Stimulated activated CD4-positive, alpha-beta T cell treated with anti-CD3 and anti-CD28 coated beads, Interleukin-15, amount 100 ng/mL, for 1 hour (primary cell): ENCODE measurements at places on chromosomes 3 and 15.
A peak's percentile ranks its signal among the peaks of the same experiment; 100 is the strongest.

DNA sequence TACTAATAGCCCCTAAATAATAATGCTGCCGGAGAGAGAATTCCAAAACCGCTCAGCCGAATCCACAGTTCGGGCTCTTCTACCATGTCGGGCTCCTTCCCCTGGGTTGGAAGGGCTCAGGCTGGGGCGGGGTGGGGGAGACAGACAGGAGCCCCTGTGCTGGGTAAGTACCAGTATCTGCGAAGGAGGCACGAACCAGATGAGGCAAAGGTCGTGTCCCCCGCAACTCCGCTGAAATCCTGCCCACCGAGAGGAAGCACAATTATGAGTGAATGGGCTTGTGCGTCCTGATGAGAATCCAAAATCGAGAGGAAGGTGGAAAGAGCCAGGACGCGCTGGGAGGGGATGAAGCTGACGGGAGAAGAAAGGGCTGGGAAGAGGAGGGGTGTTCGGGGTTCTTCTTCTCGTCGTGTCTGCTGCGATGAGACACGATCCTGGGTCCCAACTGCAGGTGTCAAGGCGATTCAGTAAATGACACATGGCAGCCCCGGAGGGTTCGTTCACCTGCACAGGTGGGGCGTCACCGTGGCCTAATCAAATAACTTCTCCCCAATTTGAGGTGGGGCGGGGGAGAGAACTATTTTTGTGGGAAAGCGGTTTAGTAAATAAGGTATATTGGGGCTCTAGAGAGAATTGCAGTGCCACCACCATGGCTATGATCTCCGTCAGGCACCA is 707 bp upstream of the FAM81A start:
- no peak for DNase-seq

DNA sequence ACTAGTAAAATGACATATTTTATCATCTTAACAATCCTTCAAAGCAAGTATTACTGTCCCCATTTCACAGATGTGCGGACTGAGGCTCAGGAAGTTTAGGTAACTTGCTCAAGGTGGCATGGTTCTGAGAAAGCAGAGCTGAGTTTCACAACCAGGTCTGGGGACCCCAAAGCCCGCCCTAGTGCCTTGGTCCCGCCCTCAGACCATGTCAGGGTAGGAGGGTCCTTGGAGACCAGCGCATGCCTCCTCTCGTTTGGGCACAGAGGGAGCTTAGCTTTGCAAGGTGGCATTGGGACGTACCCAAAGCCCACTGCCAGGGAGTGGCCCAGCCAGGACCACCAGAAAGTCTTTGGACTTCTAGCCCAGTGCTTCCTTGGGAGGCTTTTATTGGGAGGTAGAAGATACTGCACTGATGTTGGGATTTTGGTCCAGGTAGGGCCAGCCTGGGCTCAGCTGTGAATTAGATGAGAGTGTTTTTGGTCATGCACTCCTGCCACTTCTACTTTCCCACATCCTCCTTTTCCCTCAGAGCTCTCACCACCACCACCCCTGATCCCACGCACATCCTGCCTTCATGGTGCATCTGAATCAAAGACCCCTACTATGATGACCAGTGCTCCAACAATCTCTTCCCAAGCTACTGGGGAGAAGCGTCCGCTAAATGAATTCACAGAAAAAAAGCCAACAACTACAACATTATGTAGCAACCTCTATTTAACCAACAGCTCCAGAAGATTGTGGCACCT is 307.9 kb downstream of the TLE3 start:
- no peak for DNase-seq

DNA sequence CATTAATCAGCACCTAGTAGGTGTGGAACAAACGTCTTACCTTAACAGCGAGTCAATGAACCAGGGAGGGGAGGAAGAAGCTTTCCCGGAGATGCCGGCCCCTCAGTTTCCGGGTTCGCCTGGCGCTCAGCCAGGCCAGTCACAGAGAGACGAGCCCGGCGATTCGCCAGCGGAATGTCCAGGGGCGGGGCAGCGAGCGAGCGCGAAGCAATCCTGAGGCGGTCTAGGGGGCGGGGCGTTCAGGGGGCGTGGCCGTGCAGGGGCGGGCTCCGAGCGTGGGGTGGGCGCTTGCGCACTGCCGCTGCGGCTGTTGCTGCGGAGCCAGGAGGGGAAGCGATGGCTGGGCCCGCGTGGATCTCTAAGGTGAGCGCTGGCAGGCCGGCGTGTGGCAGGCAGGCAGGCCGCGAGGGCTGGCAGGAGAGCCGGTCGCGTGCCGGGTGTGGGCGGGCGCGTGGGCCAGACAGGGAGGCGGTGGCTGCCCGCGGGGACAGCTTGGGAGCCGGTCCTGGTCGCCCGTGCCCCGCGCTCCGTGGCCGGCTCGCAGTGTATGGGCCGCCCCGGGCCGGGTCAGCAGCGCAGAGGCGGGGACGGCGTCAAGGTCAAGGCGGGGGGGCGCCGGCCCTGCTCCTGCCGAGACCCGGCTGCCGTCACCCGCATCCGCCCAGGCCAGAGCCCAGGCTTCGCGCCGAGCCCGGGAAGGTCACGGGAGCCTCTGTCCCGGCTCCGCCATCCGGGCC is at the start of gene IDH3A:
Gene IDH3A, plus strand, starts transcription at position 295 of the 737 bp plus-strand sequence. Its CDS starts 42 bp downstream, at position 337.
- DNase-seq: peak; percentile 100

- DNase-seq: no peak
Measured at GRCh38 chr15:48494631-48495030, 150.9 kb downstream of the FBN1 start.

GRCh38 chr3:5774337-5774736 is 586.8 kb downstream of the EDEM1 start:
- DNase-seq: no peak

- DNase-seq: no peak
Measured at GRCh38 chr3:20810555-20810954, 624.5 kb upstream of the SGO1 start.

GRCh38 chr3:63918321-63918720 is 6.1 kb upstream of the SCAANT1 start:
- no peak for DNase-seq

DNA sequence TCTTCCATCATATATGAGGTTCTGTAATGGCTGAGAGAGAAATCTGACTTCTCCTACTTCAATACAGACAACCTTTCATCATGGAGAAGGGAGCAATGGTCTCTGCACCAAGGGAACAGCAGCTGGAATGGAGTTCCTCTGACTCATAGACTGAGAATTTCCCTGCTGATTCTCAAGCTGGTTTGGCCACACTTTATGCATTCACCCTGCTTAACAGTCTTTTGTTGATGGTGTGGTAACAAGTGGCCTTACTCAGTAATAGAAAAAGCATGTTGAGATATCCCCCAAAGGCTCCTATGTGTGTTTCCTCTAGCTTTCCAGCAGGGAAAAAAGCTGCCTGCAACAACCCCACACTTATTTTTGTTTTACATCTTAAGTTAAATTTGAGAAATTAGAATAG is 138.1 kb downstream of the GREM1 start:
- no peak for DNase-seq

DNA sequence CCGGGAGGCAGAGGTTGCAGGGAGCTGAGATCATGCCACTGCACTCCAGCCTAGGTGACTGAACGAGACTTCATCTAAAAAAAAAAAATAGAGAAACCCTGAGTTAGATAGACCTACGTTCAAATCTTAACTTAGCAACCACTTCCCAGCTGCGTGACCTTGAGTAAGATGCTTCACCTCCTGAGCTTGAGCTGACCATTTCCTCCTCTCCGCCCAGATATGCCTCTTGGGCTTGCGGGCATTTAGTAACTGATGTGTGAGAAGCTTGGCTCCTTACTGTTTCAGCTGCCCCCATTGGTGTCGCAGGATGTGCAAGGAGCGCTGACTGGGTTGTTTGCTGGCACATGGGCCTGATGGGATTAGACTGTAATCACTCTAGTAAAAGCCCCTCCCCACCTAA is 26.9 kb upstream of the ATG7 start:
- no peak for DNase-seq

- DNase-seq: no peak
Measured at GRCh38 chr15:31089368-31090047, 12.0 kb downstream of the TRPM1 start.

DNA sequence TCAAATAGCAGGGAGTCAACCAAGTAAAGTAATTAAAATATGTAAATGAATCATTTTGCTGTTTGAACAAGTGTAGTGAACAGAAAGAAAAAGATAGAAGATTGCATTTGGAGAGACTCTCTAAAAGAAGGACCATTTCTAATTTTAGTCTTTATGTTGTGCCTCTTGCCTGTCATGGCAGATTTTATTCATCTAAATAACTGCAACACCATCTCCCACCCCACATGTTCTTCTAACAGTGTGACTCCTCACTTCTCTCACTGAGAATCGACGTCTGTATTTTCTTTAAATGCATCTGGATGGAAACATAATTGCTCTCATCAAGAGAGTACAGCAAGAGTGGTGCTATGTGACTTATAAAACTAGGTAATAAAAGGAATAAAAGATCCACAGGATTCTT is 439.9 kb upstream of the GBE1 start:
- no peak for DNase-seq

- no peak for DNase-seq
Measured at GRCh38 chr3:59467476-59467875, 417.7 kb upstream of the CFAP20DC start.

- no peak for DNase-seq
Measured at GRCh38 chr15:67701669-67702068, 123.6 kb upstream of the SKOR1 start.

DNA sequence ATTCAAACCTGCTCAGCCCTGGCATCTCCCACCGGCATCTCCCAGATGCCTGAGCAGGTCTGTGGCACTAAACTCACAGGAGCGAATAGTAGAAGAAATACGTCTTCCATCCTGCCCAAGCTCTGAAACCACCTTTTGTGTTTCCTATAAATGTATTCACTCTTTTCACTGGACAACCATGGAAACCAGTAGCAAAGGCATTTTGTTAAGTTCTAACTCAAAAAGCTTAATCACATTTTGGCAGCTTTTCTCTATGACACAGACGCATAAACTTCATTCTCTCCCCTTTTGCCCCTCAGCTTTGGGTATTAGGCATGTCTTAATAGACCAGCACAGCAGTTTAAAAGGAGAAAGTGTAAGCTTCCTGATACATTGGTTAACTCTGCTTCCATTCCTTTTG is 24.5 kb upstream of the ARNT2 start:
- no peak for DNase-seq

DNA sequence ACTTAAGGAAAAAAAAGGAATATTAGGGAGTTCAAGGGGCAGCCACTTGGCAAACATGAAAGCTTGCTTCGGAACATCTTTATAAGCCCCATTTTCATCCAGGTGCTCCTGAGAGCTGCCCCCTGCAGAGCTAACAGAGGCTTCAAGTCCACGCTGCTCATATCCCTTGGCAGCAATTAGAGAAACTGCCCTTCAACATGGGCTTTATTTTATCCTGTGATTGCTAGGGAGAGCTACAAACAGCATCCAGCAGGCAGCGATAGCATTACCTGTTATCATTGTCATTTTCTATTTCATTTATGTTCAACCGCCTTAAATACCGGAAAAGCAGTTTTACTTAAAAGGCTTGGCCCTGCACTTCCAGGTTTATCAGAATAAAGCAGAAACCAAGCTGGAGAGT is 68.4 kb upstream of the MCTP2 start:
- no peak for DNase-seq

DNA sequence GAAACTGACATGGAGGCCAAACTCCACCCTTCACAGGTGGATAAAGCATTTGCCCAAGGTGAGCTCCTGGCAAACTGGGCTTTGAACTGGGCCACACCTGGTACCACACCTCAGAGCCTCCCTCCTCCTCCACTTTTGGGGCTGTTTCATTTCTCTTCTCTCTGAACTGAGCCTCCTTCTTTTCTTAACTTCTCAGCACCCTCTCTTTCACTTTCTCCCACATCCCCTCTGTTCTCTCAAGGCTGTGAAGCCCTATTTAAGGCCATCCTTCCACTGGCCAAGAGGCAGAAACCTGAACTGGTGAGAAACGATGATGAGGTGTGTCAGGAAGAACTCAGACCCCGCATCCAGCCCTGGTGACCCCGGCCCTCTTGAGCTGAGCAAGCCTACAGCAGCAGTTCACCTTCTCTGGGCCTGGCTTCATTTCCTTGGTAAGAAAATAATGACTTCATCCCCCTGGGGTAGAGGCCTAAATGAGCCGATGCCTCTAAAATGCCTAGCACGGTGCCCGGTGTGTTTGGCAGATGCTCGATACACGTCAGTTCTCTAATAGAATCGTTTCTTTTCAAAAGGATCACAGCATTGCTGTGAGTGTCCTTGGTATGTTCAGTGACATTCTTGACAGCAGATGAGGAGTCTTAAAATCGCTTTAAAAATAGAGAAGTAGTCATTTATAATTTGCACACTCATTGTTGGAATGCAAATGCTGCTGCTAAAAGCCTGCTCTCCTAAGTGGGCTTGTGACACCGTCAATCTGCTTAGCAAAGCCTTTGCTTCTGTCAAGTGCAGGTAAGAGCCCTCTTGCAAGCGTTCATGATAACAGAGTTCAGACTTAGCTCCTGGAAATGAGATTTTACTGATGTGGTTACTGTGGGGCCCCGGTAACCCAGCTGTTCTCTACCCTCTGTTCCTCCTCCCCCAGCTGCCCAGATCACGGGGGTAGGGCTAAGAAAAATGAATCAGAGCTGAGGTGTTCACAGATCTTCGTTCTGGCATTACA is 97.7 kb upstream of the ATP2B2 start:
- peak; percentile 23 for DNase-seq

DNA sequence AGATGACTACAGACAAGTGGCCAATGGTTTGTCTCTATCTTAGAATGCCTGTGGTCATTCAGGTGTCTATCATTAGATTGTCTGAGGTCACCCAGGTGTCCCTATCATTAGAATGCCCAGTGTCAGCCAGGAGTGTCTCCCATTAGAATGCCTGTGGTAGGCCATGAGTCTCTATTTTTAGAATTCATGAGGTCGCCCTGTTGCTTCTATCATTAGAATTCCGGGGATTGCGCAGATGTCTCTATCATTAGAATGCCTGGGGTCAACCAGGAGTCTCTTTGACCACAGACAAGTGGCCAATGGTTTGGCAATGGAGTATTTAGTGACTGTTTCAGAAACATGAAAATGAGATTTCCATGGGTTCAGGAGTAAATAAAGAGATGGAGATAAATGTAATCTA is 7.6 kb downstream of the RTP2 start:
- DNase-seq: no peak

GRCh38 chr3:14353502-14353901 is 48.9 kb upstream of the SLC6A6 start:
- no peak for DNase-seq

DNA sequence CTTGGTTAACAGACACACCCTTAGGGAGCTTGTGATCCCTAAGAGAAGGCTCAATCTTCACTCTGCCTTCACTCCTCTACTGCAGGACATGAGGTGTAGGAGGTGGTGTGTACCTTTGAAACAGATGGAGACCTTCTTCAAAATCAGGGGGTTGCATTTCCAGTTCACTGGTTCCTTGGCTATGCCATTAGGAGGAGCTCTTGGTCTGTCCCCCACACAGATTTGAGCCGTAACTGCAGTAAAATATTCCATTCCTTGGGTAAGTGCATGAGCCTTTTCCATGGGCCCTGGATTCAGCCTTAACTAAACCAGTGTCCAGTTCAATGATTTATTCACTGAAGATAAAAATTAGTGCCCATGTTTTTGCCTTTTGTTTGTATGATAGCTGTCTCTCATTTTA is 144.6 kb downstream of the MCTP2 start:
- no peak for DNase-seq
